ENCODE measurements at places on chromosomes 1 and 21.

- no peak for DNase-seq
These were observed 29.6 kb downstream of the SIM2 start for GRCh38 chr21:36728371-36729111.

DNA sequence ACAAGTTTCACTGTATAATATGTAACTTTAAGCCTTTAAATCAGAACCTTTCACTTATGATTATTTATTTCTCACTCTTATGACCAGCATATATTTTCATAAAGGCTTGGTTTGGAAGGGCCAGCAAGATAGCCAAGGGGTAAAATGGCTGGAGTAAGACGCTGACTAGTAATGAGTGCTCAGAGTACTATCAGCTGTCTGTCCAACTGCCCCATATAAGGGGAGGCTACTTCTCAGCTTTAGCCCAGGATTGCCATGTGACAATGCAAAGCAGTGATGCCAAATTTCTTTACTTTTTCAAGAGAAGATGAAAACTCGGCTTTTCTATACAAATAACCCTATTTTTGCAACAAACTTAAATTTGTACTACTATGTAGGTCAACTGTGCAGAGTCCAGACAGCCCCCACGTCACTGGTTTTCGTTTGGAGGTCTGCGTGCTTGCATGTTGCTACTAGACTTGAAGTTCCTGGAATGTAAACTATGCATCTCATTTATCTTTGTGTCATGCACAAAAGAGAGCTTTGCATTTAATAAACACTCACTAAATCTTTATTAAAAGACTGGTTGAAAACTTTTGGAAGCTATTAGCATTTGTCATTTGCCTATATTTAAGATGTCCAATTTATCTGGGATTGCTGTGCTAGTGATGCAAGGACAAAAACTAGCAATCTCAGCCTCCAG lies 110.4 kb downstream of the TNFSF18 start:
- DNase-seq: no peak

DNA sequence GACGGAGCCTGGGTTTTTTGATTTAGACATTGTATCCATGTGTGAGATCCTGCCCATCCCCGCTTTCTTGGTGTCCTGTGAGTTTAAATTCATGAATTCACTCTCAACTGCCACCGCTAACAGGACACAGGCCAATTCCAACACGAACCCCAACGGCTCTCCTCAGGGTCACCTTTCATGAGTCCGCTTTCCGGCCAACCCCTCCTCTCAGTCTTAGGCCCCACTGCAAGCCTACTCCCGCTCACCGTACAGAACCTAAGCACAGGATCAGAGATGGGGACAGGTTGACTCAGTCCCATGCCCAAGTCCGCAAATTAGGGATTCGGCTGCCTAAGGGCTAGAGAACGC lies 238 bp upstream of the SCP2 start:
- DNase-seq: no peak

DNA sequence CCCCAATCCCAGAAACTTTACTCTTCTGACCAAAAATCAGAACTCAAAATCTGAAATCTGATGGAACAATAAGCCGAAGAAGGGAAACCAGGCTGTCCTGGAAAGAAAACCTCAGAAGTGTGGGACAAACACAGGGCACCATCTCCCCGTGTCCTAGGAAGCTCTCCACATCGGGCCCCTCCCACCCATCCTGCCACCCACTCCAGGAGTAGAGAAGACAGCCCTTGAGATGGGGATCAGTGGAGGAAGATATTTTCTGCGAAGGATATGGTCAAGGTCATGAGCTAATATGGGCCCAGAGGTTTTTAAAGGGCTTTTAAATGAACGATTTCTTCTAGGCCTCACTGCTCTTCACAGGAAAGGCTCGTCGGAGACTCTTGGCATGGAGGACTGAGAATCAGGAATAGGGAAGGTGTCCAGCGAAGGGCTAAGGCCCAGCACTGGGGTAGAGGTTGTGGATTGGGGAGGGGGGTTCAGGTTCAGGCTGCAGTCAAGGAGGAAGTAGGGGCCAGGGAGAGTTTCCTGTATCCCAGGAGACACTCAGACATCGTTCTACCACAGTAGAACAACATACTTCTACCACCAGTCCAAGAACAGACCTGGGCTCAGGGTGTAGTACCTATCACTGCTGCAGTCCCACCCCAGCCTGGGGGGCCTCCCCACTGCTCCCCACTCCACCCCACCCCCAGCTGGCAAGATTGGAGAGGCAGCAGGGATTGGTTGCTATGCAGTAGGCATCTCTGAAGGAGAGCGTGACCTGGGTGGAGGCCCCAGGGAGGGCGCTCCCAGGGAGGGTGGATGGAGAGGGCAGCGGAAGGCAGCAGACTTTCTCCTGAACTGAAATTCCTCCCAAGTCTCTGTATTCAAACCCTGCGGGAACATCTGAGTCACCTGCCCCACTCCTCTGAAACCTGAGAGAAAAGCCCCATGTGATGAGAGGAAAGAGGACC lies 1.2 kb upstream of the S100A5 start:
- DNase-seq: no peak

- no peak for DNase-seq
These were observed 21.1 kb upstream of the H3-3A start for GRCh38 chr1:226041419-226041818.

DNA sequence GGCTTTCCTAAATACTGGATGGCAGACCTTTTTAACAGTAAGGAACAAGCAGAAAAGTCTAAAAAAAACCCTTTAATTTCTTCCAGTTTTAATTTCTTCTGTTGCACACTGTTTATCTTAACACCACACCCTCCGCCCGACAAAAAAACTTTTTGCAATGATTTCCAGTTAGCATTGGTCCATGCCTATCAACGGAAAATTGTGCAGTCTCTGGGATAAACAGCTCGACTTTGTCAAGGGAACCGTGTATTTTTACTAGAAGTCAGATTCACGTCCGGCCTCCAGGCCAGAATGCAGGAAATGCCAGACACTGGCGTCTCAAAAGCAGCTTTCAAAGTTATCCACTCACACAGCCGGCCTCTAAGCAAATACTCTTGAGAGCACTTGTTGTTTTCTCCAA lies 378 bp upstream of the NUP210L start:
- DNase-seq: no peak

- no peak for DNase-seq
These were observed 18.9 kb upstream of the TUT4 start for GRCh38 chr1:52571783-52572182.

Measured in Peyer's patch (tissue), 4 donors.